Activated T-cell treated with anti-CD3 and anti-CD28 coated beads for 4 hours (primary cell): ENCODE measurements at places on chromosomes 16 and 17.

GRCh38 chr16:27458987-27459688, 57.2 kb downstream of the IL21R start:
- DNase-seq, result no peak

DNA sequence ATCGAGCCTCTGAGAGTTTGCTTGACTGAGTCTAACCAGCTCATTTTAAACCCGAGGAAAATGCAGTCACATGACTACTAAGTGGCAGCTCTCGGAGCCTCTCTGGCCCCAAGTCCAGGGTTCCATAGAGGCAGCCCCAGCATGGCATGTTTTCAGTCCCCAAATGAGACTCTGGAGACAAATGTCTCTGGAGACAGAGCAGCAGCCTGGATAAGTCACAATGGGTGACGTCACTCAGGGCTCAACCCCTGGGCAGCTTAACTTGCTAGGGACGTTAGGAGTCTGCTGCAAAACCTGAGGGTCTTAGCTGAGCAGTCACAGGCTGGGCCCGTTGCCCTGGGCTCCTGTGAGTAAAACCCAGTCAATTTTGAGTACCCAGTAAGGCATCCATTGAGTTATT, 6.9 kb upstream of the STH start:
- DNase-seq, result no peak

- no peak for DNase-seq
Observed at GRCh38 chr17:31696703-31697325, 162.2 kb downstream of the COPRS start.

DNA sequence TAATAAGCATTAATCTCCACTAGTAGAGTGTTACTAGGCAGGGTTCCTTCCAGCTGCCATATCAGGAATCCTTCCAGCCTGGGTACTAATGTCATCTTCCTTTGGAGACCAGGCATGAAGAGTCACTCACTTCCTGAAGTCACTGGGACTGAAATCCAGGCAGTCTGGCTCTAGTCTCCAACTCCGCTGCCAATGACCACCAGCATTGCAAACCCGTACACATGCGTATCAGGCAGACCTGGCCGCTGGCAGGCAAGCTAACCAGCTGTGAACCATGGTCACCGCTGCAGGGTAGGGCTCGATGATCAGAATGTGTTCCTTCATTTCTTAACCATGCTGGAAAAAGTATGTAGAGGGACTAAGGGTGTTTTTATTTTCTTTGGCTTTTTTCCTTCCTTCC, 255.5 kb downstream of the CDH13 start:
- no peak for DNase-seq

DNA sequence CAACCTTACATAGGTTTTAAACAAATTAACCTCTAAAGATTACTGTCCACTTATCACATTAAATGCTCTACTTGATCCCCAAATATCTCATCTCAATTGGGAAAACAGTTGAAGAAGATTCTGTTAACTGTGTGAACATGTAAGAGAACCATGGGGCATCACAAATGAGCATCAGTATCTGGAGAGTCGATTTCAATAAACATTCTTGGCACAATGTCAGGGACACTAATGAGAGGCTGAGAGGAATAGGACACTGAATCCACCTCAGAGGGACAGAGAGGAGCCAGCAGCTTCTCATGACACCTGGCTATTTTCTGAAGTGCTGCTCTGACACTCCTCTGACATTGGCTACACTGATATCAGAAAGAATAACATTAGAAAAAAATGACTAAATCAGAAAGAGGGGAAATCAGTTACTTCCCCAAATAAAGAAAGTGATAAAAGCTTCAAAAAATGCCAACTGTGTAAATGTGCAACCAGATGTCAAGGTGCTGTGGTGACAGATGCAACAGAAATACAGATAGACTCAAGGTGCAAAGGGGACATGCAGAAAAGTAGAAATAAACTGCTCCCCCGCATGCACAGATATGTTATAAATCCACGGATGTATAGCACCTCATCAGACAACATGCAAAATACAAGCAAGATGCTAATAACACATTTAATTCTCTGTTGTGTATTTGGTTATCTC, 67.4 kb downstream of the SNX11 start:
- no peak for DNase-seq

DNA sequence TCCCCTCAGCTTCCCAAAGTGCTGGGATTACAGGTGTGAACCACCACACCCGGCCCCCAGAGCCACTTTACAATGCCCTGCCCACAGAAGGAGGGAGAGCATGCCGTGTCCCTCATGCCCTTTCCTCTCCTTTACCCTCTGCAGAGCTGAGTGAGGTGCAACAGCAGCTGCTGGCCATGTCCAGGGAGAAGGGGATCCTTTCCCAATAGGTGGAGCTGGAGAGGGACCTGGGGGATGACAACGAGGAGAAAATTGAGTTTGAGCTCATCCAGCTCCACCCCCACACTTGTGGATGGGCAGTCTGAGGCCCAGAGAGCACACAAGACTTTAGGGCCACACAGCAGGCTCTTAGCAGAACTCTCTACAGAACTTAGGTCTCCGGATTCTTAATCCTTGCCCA, 7.9 kb upstream of the GSDMA start:
- no peak for DNase-seq

GRCh38 chr17:882827-883585, 96.6 kb downstream of the NXN start:
- DNase-seq, result no peak

DNA sequence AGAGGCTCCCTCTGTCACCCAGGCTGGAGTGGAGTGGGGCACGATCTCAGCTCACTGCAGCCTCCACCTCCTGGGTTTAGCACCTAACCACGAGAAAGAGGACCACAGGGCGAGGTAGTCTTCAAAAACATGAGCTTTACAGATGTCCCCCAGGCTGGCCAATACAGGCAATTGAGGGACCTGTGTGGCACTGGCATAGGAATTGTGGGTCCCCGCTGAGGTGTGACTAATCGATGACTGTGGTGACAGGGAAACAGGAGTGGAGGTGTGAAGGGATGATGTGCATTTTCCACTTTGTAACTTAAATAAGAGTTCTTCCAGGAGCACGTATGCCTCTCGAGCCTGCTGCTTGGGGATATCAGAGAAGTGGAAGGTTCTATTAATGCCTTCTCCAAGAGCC, 12.6 kb upstream of the ARHGAP17 start:
- DNase-seq, result no peak

GRCh38 chr17:48215583-48216139, 108.1 kb downstream of the SNX11 start:
- DNase-seq, result no peak

DNA sequence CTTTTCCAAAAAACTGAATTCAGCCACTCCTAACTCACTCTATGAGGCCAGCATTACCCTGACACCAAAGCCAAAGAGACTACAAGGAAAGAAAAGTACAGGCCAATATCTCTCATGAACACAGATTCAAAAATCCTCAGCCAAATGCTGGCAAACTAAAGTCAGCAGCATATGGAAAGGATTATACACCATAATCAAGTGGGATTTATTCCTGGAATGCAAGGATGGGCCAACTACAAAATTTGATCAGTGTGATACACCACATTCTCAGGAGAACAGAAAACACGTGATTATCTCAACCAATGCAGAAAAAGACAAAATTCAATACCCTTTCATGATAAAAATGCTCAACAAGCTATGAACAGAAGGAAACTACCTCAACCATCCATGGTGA, 7.7 kb upstream of the AATK start:
- DNase-seq, result no peak

GRCh38 chr17:44792276-44792675, 33.5 kb downstream of the ADAM11 start:
- no peak for DNase-seq

GRCh38 chr16:56946767-56947603, 14.8 kb upstream of the CETP start:
- DNase-seq, result no peak

- DNase-seq, result no peak
Observed at GRCh38 chr17:55668312-55668920, 54.2 kb downstream of the TMEM100 start.

DNA sequence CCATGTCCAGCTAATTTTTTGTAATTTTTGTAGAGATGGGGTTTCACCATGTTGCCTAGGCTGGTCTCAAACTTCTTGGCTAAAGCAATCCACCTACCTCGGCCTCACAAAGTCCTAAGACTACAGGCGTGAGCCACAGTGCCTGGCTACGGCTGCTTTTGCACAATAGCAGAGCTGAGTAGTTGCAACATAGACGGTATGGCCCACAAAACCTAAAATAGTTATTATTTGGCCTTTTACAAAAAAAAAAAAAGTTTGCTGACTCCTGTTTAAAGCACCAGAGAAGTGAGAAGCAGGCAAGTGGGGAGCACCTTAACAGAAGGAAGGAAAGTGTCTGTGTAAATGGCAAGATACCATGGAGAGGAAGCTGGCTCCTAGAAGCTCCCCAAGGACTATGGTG, 5.3 kb upstream of the HSF5 start:
- DNase-seq, result no peak

DNA sequence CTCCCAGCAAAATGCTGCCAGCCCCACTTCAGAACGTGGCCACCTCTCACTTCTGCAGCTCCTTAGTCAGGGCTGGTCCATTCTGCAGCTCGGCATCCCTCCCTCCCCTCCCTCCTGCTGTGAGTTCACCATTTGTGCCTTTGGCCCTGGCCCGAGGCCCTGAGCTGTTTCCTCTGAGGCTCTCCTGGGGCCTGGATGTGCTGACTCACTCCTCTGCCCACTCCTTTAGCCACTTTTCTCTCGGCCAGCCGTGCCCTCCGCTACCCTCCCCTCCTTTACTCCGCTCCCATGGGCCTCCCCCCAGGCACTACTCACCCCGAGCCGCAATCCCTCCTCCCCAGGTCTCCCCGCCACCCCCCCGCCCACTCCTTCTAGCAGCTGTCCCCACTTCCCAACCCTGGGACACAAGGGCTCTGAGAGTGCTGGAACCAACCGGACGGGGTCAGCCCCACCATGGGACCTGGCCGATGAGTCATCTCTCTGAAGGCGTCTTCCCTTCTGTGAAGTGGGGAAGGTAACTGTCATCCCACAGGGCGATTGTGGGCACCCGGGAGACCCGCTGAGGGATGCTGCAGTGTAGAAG, 11.5 kb downstream of the KCNG4 start:
- no peak for DNase-seq

DNA sequence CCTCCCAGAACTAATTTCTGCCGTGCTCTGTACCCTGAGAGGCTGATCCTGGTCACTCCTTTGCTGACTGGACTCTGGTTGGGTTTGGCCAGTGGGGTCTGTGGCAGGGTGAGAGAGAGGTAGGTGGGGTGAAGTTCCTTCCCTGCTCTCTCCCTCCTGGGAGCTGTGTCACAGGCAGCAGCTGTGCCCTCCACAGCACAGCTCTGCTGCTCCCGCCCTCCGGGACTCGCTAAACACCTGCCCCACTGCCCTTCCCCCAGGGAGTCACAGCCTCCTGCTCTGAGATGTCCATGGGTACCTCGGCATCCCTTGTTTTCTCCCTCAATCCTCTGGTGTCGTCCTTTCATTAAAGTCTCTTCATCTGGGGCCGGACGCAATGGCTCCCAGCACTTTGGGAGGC, 66.4 kb downstream of the SRCIN1 start:
- DNase-seq, result no peak

GRCh38 chr17:82548681-82549303, 29.3 kb downstream of the FOXK2 start:
- DNase-seq, result no peak

DNA sequence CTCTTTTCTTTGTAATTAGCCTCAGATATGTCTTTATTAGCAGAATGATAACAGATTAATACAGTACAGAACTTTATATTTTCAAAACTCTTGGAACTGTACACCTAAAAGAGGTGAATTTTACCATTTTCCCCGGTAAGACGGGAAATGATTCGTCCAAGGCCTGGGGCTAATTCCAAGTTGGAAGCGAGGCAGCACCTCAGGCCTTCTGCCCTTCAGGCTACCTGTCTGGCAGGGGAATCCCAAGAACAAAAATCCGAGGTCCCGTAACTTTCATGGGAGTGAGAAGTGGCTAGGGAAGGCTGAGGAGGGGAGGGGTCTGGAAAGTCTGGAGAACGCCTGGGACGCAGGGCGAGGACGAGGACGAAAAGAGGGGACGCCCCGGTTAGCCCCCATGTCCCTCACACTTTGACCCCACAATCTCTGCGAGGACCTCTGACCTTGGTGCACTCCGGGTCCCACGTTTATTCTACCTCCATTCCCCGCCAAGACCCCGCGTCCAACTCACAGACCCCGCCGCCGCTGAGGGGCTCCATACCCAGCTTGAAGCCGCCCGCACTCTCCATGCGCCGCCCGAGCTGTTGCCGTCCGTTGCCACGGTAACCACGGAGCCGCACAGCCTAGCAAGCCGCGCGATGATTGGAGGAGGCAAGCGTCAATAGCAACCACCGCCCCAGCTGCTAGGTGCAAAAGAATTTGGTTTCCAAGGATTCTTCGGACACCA, at the start of gene HYDIN:
Gene HYDIN, minus strand, starts transcription at position 601 of the 724 bp plus-strand sequence. CDS start 43,827 bp downstream, outside the sequence.
- no peak for DNase-seq

GRCh38 chr17:62064791-62065563, at the start of gene MED13:
MED13 (minus strand) TSS chr17:62065278; CDS start chr17:62065205, 73 bp downstream.
- peak; percentile 49 for DNase-seq

DNA sequence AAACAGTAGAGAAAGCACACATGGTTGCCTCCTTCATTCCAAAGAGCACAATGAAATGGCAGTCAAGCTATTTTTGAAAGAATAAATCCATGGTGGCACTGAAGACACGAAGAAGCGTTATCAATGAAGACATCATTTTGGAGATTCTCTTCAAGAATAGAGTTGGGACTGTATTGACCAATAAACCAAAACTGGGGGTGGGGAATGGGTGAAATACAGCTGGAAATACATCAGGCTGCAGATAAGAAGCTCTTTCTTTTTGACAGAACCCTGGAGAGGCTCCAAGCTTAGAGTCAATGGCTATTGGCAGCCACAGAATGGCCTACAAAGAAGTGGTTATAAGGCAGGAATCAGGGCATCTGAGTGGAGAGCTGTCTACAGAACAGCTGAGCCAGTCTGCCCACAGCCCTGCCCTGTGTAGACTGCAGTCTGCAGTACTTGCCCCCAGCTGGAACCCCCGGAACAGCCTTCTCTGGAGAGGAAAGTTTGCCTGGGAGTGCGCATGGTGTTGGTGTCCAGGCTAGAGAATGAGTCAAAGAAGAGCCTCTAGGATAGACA, 100.4 kb downstream of the STX8 start:
- no peak for DNase-seq

GRCh38 chr16:60217787-60218186, 1483.7 kb upstream of the GOT2 start:
- no peak for DNase-seq

- no peak for DNase-seq
Observed at GRCh38 chr16:65540901-65541300, 419.0 kb upstream of the CDH11 start.

DNA sequence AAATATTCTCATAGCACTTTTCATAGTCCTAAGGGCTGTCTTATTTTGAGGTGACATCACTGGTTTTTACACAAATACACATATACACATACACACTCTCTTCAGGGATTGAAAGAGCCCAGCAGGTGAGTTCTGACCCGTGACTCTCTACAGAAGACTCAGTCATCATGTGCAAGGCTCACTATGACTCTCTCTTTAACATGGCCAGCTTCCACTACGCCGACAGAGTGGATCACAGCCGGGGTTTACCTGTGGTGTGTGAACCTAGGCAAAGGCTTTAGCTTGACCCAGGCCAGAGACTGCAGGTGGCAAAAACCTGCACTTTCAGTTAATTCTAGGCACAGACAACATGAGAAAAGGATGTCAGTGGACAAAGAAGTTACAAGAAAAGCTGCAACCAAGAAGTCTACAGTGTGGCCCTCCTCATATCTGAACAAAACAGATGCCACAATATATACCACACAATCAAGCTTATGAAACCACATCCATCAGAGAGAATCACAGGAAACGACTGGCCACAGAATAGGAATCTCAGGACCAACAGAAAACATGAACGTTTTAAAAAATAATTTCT, 56.5 kb downstream of the CYTH1 start:
- no peak for DNase-seq
